ENCODE measurements at places on chromosomes 16 and 17.

DNA sequence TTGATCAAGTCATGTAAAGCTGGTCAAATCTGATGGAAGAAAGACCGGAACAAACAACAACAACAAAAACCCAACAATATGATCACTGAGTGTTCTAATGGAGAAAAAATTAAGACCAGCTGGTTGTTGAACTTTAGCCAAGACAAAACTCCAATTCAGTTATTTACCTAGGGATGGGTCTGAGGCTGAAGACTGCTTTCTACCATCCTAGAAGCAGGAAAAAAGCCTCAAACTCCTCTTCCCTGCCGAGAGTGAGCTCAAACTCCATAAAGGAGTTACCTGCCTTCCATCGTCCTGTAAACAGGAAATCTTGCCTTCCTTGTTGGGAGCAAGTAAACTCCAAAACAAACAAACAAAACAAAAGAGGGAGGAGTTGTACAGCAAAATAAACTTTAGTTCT, 23.1 kb upstream of the TMEM98 start:
- no peak for DNase-seq

DNA sequence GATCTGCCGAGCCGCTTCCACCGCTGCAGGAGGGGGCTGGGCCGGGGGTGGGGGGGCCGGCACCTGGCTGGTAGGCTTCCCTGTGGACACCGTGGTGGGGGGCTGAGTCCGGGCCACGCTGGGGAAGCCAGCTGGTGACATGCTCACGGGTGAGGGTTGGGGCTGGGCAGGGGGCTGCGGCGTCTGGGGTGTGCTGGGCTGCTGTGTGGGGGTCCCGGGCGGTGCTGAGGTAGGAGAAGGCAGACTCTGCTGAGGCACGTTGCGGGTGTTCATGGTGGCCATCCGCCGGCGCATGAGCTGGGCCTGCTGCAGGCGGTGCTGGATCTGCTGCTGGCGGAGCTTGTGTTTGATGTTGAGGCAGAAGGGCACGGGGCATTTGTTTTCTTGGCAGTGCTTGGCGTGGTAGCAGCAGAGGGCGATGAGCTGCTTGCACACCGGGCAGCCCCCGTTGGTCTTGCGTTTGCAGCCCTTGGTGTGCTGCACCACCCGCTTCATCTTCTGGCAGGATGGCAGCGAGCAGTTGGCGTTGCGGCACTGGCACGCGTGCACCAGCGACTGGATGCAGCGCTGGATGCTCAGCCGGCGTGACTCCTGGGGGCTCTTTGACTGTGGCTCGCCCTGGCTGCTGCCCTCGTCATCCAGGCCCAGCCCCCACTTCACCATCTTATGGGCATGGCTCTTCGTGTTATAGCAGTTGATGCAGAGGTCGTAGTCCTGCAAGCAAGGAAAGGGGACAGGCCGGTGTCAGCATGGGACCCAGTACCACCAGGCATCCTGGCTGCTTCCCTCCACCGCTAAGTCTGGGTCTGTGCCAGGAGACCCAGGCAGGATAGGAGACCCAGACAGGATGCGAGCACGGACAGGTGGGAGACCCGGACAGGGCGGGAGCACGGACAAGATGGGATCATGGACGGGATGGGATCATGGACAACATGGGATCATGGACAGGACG, 12.1 kb upstream of the TRAP1 start:
- DNase-seq = no peak

- no peak for DNase-seq
These were observed 43.5 kb downstream of the VPS35L start for GRCh38 chr16:19598805-19599510.

GRCh38 chr17:67165201-67165600, 79.8 kb downstream of the HELZ start:
- no peak for DNase-seq

DNA sequence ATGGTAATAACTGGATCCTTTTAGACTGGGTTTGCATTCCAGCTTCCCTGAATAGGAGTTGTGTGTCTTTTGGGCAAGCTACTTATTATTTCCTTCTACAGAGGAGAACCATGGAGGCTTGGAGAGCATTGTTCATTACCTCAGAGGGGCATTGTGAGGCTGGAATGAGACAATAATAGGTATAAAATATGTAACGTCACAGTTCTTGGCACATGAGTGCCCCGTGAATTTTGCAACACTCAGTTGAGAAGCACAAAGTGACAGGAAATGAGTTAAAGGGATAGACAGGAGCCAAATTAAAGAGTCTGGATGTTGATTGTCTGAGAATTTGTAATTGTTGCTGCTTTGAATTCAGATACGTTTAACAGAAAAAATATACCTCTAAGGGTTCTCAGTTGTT, 92.2 kb downstream of the CDH8 start:
- no peak for DNase-seq

DNA sequence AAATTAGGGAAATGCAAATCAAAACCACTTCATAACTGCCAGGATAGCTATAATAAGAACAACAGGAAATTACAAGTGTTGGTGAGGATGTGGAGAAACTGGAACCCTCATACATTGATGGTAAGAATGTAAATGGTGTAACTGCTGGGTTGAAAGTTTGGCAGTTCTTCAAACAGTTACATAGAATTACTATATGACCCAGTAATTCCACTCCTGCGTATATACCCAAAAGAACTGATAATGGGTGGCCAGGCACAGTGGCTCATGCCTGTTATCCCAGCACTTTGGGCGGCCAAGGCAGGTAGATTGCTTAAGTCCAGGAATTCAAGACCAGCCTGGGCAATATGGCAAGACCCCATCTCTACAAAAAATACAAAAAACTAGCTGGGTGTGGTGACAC, 4.5 kb upstream of the CMTM4 start:
- no peak for DNase-seq

DNA sequence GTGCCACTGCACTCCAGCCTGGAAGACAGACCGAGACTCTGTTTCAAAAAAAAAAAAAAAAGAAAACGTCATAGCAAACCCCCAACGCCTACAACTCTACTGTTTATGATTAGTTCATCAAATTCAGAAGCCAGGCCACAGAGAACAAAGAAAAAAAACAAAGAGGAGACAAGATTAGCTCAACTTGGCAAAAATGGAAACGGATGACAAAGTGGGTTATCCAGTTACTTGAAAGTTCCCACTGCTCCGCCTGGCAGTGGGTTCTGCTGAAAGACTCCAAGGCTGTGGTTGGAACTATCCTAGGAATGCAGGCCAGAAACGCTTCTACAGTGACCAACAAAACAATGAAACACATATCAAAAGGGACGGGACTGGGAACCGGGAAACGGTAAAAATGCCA, 53.1 kb downstream of the MRM3 start:
- no peak for DNase-seq

- DNase-seq = no peak
These were observed at the start of gene MARCHF10 for GRCh38 chr17:62807812-62808575. Gene MARCHF10 (minus strand): TSS chr17:62808314. CDS start chr17:62801735, 6,579 bp downstream.

DNA sequence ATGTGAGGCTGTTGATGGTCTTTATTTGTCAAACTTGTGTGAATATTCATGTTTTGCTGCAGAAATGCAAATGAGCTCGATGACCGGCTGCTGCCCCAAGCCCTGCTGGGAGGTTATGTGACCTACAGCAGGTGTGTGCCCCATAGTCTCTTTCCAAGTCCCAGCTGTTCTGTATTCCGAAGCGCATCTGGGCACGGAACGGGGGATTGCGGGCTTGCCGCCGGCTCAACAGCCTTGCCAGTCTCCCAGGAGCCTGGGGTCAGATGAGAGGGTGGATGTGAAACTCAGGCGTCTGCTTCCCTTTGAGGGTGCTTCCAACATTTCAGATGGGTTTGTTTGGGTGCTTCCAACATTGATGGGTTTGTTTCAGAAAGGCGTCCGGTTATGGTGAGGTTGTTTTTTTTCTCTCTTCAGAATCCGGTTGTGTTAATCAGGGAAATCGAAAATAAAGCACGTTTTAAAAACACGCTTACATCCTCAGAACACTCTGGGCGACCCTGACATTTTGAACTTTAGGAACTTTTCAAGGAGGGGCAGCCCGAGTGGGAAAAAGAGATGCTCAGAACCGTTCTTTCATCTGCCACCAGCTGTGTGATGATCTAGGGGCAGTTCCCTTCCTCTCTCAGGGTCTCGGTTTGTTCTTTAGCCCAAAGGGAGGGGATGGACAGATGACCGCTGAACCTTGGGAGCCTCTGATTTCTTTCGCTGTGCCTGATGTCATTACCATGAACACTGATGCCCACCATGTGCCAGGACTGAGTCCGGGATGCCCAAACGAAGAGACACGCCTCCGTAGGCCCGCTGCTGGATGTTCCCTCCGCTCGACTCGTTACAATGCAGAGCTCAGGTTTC, 47.8 kb upstream of the AMZ2 start:
- no peak for DNase-seq

DNA sequence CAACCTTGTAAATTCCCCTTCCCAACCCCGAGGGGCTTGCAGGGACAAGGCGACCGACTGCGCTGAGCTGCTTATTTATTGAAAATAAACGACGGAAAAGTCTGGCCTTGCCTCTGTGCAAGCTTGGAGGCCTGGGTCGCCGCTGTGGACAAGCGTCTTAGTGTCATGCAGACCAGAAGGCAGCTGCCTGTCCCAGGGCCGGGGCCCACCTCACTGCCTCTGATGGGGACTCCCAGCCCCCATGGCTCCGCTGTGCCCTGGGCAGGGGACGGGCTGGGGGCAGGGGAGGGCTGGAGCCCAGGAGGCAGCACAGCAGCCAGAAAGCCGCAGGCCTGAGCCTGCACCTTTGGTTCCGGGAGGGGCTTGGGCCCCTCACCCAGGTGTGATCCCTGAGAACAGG, 20.7 kb downstream of the RABEP2 start:
- DNase-seq = no peak

- no peak for DNase-seq
These were observed 85.4 kb downstream of the PPM1E start for GRCh38 chr17:58840820-58841612.

- no peak for DNase-seq
These were observed 57.0 kb upstream of the KIFC3 start for GRCh38 chr16:57859331-57859730.

- DNase-seq = no peak
These were observed 97.1 kb downstream of the CDH11 start for GRCh38 chr16:65024767-65025178.

- DNase-seq = no peak
These were observed 14.5 kb downstream of the SLC7A6OS start for GRCh38 chr16:68296291-68296690.

GRCh38 chr17:8956465-8956902, 9.0 kb downstream of the PIK3R5 start:
- DNase-seq = no peak

GRCh38 chr16:21190599-21190998, 20.8 kb downstream of the ZP2 start:
- DNase-seq = no peak

DNA sequence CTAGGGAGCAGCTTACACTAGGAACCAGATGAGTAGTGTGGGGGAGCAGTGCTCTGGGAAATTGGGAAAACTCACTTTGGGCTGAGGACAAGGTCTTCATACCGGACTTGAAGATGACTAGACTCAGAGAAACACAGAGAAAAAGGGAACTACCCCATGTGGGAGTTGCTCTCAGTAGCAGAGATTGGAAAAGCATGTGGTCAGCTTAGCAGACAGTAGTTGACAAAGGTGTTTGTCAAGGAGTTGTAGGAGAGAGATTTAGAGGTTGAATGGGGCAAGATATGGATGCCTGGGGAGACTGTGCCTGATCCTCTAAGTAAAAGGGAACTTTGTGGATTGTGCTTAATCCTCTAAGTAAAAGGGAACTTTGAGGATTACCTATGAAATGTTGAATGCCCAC, 194.5 kb upstream of the COX10 start:
- no peak for DNase-seq

GRCh38 chr17:27414694-27415093, 41.6 kb upstream of the KSR1 start:
- DNase-seq = no peak

DNA sequence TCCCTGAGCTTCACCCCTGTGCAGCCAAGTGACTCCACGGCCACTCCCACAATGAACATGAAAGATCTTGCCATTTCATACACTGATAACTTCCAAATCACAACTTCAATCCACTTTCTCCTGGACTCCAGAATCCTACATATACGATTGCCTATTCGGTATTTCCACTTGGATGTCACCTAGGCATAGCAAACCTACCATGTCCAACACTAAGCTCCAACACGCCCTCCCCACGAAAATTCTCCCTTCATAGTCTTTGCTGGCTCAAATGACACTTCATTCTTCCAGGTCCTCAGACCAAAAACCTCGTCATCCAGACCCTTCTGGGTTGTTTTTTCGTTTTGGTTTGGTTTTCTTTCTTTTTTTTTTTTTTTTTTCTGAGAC, 1.9 kb downstream of the GLTPD2 start:
- DNase-seq = no peak

DNA sequence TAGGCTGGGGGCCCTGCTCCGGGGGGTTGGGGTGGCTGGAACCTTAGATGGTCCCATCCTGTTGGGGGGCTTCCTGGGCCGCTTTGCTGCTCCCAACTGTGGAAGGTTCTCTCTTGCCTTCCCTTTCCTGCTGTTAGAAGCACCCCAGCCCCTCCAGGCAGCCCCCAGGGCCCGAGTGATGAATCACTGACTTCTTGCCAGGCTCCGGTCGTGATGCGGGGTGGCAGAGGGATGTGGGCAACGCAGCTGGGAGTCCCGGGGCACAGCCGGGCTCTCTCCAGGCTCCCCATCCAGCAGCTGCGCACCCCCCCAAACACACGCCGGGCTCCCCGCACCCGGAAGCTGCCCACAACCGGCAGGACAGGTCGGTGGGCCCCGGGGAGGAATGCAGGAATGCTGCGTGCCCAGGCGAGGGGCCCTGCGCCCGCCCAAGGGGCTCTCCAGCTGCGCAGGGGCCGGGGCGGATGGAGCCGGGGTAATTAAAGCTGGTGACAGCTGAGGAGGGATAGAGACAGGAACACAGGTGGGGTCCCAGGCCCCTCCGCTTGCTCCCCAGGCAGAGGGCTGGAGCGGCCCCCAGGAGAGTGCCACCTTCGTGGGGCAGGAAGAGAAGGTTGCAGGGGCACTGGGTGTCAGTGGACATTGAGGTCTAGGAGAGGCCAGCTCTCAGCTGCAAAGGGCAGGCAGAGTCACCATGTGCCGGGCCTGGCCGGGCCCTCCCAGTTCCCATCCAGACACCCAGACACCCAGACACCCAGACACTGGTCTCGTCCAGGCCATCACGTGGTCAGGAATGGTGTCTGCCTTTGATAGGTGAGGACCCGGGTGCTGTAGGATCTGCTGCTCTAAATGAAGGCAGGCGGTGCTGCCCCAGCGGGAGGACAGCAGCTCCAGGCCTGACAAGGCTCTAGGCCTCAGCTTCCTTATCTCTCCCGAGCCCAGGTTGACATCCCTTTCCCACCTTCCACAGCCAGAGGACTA, 15.0 kb upstream of the SLC38A10 start:
- no peak for DNase-seq

DNA sequence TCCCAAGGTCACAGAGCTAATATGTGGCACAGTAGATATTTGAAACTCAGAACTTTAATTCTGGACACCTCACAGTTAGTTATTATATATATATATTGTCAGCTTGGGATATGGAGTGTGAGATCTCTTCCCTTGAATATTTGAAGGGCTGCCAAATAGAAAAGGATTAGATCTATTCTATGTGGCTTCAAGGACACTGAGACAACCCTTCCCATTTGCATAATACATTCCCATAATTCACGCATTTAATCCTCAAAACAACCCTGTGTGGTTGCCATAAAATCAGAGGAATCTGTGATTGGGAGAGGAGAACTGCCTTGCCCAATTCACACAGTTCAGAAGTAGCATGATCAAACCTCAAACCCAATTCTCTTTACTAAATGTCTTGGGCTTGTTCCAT, 365.8 kb upstream of the DYNLRB2 start:
- no peak for DNase-seq
